NCI-H187 (cell line): ENCODE measurements at places on chromosomes 7 and 10.

- no peak for DNase-seq
Measured at GRCh38 chr7:134908289-134908688, 78.0 kb upstream of the AGBL3 start.

GRCh38 chr7:114979388-114979787 lies 57.5 kb downstream of the MDFIC start:
- no peak for DNase-seq

DNA sequence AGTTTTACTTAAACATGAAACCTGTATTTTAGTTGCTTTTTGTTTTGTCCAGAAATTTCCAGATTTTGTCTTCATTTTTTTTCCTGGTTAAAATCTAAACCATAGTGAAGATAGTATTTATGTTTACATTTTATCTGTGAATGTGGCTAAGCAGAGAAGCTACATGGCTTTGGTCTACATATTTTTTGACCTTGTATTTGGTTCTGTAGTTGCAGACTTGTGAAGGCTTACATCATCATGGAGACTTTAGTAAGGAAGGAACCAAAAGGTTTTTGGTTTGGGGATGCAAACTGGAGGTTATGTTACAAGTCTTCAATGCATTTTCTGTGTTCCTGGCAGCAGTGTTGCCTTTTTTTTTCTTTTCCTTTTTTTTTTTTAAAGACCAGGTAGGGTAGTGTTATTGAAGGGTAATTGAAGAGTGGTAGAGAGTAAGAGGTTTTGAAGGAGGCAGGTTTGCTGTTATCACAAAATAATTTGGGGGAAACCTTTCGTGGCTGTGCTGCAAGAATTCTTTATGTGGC lies 30.9 kb upstream of the VDAC2 start:
- no peak for DNase-seq

DNA sequence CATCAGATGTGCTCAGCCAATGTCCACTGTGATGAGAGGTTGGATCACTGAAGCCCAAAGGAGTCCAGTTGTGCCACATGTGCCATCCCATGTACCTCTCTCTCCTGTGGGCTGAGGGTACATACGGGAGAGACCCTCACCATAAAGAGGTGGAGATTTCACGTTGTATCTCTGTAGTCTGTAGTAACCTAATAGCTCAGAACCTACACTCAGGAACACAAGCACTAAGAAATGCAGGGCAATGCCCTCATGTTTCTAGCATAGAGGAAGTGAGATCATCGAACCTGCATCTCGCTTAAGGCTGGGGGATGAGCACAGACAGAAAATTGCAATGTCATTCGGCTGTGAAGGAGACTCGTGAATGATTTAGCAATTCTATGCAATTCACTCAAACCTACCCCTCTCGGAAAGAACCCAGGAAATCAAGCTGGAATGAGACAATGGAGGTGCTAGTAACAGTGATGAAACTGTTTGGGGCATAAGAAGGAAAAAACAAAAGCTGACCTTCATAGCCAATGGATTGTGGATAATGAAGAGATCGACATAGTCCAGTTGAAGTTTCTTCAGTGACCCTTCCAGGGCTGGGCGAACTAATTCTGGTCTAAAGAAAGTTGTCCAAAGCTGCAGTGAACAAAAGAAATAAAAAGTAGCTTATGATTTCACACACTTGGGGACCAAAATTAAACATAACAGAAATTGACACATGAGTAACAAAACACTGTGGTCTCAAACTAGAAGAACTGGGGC lies 80.3 kb upstream of the UCN3 start:
- no peak for DNase-seq

DNA sequence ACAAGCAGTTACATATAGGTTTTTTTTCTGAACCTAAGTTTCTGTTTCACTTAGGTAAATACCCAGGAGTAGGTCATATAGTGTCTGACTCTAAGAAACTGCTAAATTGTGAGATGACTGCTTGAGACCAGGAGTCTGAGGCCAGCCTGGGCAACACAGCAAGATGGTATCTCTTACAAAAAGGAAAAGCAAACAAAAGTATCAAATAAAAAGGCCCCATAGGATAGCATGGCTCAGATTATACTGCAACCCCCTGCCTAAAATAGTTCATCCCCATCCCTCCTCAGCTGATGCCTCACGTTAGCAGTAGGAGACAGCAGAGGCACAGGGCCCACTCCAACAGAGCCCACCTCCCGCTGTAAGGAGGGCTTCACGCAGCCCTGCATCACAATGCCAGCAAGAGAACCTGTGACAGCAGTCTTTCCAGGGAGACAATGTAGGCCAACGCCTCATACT lies 90.3 kb downstream of the SRPK2 start:
- DNase-seq = no peak

DNA sequence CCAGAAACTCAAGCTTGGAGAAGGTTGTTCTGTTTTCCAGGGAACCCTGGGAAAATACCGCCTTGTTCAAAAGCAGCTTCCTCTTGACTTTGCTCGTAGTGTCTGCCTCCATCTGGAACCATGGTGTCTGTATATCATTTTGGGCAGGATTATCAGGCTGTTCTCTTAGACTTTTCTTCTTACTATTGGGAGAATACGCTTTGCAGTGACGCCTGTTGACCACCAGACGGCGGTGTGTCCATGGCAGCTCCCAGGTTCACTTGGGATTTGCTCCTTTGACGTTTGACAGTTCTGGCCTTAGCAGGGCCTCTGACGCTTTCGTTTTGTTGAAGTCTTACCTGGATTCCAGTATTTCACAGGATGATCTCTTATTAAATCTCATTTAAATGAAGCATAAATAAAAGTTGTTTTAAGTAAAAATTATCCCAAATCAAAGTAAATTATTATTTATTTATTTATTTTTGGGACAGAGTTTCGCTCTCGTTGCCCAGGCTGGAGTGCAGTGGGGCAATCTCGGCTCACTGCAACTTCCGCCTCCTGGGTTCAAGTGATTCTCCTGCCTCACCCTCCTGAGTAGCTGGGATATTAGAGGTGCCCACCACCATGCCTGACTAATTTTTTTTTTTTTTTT lies 41.8 kb upstream of the GJD4 start:
- DNase-seq = peak; percentile 2

DNA sequence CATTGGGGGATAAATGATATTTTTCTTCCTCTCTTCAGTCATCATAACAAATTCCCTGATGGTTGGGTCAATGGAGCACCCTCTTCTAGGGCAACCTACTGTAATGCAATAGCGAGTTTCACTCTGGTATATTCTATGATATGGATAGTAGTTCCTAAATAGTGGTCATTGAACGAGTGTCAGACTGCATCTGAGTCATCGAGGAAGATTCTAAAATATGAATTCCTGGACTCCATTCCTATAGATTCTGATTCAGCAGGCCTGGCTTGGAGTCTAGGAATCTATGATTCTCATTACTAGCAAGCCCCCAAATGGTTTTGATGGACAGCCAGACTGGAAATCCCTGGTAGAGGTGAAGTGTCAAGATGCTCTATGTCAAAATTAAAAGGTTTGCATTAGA lies 254.5 kb downstream of the BUB3 start:
- no peak for DNase-seq

DNA sequence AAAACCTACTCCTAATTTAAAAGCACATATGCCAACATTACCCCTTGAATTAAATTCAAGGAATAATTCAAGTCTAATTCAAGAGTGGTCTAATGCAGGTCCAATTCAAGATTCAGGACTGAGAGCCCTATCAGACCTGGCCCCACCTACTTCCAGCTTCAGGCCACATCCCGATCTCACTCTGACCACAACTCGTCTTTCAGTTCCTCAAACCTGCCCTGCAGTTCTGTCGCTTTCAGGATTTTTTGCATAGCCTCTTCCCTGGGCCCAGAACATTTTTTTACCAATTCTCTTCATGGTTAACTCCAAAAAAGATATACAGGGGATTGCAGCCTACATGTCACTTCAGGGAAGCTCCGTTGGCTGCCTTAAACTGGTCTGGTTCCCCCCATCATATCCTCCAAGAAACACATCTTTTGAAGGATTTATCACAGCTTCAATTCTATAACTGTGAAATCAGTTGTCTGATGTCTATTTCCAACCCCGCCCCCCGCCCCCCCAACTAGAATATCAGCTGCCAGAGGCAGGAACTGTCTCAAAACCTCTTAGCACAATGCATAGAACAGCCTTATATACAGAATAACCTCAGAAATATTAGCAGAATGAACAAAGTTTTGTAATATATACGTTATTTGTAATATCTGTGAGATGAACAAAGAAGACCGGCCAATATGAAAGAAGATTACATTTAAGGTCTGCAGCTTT lies 20.8 kb downstream of the CCDC6 start:
- DNase-seq = no peak

DNA sequence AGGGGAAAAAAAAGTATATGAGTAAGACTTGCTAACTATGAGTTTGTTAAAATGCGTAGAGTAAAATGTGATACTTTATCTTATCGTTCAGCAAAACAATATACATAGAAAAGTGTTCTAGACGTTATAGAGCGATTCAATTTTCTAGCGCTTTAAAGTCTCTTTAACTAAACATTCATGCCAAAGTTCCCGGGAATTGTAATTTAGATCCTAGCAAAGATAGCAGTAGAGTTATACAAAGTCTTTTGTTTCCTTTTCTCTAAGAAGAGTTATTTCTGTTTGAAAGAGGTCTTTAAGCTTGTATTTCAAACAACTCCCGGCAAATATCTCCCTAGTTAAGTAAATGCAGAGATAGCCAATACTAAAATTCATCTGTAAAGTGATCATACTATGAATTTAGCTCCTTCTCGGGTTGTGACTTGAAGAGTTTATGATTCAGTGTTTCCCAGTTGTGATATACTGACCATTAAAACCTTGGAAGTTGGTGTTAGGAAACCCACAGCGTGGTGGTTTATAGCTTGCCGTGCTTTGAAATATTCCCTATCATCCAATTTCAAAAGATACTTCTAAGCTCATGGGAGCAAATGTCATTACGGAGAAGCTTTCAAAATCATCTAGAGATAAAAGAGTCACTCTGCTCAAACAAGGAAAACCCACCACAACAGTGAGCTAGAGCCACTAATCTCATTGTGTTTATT lies 171.7 kb downstream of the CSTF2T start:
- no peak for DNase-seq

DNA sequence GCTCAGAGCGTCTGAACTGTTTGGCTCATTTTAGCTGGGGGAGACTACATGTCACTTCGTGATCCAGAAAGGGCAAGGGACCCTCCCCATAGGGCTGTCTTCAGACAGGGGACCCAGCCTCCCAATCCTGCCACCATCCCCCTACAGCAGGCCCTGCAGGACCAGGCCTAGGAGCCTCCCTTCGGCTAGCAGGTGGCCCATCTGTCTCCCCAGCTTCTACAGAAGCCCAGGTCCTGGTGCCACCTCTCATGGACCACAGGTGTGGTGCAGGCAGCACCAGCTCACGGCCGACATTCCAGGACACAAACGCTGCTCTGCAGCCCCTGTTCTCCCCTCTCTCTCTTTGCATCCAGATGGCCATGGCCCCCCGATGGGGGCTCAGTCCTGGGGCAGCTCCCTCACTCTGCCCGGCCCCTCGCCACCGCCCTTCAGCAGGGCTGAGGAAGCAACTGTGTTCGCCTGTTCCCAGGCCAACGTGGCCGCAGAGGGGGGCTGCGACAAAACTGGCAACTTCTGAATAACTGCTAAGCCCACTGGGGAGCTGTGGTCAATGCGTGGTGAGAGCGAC lies 10.3 kb downstream of the TECPR1 start:
- DNase-seq = no peak

- DNase-seq = no peak
Measured at GRCh38 chr7:46557295-46557711, 636.2 kb upstream of the IGFBP3 start.

DNA sequence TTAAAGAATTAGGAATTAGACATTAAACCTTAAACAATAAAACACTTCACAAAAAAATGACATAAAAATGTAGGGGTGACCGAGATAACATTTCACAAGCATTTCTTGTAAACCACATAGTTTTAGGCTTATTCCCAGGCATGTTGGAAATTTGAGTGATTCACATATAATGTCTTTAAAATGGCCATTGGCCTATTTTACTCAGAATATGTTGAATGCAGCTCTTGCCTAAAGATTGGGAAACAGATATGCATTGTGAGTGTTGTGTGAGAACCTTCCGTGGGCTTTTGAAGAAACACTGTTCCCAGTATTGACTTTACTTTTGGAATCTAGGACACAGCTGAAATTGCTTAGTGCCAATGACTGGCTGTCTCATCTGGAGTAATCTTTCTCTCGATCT lies 79.6 kb downstream of the ARL5B start:
- DNase-seq = no peak

- DNase-seq = no peak
Measured at GRCh38 chr7:94904982-94905381, 2.4 kb upstream of the PPP1R9A start.

DNA sequence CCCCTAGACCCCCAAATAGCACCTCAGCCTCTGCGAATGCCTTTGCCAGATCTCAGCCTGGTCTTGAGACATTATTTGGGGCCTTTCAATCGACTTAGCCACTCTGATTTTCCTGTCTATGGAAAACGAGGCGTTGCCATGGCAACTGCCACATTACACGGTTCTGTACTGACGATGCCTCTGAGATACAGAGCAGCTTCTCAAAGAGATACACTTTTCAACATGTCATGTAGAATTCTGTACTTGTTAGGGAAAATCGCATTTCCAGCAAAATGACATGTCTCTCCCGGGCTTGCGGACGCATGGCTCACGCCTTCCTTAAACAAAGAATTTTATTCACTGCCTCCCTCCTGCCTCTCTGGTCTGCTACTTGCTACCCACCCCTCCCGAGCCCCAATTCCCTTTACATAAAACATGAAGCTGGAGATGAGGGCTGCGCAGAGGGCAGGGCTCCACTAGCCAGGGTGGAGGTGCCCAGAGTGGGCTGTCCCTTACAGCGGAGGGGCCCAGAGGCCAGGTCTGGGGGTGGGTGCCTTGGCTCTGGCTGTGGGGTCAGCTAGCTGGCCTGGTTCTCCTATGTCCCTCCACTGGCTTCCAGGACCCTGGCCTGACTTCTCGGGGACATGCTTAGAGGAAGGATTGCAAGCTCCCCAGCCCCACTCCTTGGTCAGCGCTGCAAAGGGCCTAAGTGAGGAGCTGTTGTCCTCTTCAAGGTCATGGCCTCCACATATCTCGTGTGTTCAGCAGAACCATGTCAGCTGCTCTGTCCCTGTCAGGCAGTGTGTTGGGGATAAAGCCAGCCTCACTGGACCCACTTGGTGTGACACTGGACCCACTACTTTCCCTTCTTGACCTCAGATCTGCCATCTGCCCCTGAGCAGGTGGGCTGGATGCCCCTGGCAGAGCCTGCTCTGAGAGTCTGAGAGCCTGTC lies 342.5 kb downstream of the RPS24 start:
- no peak for DNase-seq

- no peak for DNase-seq
Measured at GRCh38 chr10:125441151-125441550, 241.8 kb downstream of the TEX36 start.

DNA sequence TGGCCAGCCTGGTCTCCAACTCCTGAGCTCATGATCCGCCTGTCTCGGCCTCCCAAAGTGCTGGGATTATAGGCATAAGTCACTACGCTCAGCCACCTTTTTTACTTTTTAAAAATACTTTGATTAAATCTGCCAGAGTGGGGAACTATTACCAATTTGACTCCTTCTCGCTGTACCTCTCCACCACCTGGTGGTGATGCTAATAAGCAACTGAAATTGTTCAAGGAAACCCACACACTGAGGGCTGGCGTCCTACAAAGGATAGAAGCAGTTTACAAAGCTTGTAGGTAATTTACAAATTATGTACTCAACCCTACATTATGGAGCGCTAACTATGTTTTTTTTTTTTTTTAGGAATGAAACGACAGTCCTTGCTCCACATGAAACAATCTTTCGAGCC lies 111.1 kb downstream of the CPED1 start:
- DNase-seq = no peak
